GM12878 (cell line): ENCODE measurements at places on chromosomes 6 and 20.

DNA sequence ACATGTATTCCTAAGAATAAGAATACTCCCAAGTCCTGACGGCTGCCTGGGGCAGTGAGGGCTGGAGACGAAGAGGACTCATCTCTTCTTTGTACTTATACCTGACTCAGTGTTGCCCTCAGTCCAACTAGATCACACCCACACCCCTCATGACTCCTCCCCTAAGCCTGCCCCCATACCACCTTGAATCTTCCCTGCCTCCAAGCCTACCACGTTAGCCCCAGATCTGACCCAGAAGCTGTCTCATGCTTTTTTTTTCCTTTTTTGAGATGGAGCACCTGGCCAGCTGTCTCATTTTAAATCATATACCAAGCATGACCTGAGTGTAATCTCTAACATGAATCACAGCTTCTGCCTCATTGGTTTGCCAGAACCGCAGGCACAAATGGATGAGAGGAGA lies 45.2 kb downstream of the MUC22 start:
- DNase-seq: no peak

DNA sequence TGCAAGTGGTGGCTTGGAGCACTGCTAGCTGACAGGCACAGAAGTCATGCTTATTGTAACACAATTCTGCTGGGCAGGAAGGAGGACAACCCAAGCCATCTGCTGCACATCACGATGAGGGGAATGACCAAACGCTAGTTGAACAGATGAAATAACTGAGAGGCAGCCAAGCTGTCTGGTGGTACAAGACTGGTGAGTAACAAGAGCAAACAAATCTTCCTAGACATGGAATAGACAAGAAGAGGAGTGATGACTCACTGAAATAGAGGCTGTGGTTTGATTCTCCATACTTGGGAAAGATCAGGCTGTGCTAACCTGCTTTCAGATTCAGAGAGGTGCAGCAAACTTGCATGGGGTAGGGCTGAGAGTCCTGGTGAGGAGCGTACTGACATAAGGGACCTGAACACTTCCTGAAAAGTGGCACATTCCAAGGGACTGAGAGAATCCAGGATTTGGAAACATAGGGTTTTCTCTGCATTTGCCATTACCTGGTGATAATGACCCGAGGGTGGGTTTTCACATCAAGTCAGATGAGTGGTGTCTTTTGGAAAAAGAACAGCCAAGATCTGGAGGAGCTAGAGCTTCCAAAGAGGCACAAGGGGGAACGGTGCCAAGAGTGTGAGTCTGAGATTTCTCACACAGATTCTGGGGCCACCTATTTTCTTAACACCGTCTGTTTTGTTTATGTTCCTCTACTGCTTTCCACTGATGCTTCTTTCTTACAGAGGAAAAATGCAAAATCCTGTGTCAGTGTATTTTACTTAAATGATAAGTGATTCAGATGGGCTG lies 60.0 kb downstream of the PRL start:
- no peak for DNase-seq

GRCh38 chr20:37480919-37481318 lies 40.1 kb upstream of the NNAT start:
- no peak for DNase-seq

- no peak for DNase-seq
Measured at GRCh38 chr6:85394853-85395538, 54.9 kb upstream of the NT5E start.

GRCh38 chr20:4026093-4026601 lies 10.8 kb upstream of the RNF24 start:
- DNase-seq: no peak

DNA sequence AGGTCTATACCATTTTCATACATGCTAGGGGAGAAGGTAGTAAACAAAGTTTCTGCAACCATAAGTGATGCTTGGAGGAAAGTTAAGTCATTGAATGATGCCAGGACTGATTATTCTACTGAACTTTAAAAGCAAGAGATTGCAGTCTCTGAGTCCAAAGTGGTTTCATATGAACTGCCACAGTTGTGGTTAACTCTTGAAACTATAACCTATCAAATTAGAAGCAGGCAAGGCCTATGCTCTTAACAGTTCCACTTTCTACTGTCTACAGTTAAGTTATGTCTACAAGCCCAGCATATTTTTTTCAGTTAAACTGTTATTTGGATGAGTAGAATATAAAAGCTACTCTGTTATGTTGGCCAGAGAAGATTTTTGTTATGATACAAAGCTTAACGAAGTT lies 326.5 kb upstream of the RUNX2 start:
- DNase-seq: peak; percentile 52

GRCh38 chr6:126721581-126722160 lies 381.8 kb downstream of the CENPW start:
- DNase-seq: no peak
